Inflammatory macrophage treated with lipopolysaccharide for 4 hours (primary cell): ENCODE measurements at places on chromosomes 1 and 21.

DNA sequence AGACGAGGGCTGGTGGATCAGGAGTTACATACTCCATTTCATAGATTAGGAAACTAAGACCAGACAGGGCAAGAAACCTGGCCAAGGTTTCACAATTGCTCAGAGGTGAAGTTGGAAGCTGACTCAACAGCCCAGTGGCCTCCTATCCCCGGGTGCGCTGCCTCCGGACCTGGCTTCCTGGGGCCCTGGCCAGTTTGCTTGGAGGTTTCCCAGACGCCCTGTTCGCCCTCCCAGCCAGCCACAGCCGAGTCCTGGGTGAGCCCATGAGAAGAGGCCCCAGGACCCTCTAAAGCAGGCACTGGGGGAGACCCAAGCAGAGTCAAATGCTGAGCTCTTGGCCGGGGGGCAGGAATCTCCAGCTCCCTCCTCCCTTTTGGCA, 180.1 kb downstream of the ZBTB18 start:
- no peak for DNase-seq

GRCh38 chr21:44487831-44488230, 32.5 kb downstream of the LRRC3 start:
- DNase-seq = peak; percentile 24

GRCh38 chr1:226938903-226939437, 1.1 kb upstream of the COQ8A start:
- peak; percentile 64 for DNase-seq

DNA sequence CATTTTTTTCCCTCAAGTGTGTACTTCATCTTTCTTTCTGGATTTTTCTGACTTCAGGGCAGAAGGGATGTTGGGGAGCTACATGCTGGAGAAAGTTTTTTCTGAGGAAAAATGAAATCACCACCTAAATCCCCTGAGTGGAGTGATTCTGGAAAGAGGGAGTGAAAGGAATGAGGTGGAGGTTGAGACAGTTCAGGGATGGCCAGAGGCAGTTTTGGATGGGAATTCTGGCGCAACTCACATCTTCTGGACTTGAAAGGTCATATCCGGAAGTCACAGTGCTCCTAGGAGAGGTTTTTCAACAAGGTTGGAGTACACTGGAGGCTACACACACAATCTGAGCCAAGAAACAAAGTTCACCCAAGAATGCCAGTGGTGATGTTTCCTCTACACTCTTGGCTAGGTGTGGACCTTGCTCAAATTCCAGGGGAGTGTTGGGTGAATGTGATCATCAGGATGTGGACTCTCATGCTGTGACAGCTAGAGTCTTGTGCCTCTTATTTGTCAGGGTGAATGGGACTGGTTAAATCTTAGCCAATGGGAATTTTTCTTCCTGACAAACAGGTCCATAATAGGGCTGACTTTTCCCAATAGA, 161.5 kb downstream of the HLX start:
- DNase-seq = no peak

DNA sequence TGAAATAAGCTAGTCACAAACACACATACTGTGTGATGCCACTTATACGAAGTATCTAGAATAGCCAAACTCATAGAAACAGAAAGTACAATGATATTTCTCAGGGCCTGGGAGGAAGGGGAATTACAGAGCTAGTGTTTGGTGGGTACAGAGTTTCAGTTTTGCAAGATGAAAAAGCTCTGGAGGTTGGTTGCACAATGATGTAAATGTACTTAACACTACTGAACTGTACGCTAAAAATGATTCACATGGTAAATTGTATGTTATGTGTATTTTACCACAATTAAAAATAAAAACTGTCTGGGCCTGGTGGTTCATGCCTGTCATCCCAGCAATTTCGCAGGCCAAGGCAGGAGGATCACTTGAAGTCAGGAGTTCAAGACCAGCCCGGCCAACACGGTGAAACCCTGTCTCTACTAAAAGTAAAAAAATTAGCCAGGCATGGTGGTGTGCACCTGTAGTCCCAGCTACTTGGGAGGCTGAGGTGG, 15.3 kb upstream of the FHAD1 start:
- DNase-seq = peak; percentile 98

DNA sequence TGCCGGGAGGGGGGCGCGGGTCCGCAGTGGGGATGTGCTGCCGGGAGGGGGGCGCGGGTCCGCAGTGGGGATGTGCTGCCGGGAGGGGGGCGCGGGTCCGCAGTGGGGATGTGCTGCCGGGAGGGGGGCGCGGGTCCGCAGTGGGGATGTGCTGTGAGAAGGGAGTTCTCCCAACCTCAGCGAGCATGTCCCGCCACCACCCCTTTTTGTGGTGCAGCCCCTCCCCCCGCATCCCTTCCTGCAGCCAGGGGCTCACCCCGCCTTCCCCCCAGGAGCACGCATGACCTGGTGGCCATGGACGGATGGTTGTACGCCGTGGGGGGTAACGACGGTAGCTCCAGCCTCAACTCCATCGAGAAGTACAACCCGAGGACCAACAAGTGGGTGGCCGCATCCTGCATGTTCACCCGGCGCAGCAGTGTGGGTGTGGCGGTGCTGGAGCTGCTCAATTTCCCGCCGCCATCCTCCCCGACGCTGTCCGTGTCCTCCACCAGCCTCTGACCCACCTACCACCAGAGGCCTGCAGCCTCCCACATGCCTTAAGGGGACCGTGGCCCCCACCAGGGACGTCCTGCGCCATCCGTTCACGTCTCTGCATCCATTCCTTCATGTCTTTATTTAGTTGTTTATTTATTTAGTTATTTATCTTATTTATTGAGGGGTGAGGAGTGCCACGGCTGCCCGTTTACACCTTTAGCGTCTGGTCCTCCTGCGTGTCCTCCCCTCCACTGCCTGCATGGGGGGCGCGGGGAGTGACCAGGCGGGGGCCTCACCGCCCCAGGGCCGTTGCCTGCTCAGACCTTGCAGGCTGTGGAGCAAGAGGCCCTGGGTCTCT, 1.4 kb upstream of the PLEKHN1 start:
- no peak for DNase-seq

DNA sequence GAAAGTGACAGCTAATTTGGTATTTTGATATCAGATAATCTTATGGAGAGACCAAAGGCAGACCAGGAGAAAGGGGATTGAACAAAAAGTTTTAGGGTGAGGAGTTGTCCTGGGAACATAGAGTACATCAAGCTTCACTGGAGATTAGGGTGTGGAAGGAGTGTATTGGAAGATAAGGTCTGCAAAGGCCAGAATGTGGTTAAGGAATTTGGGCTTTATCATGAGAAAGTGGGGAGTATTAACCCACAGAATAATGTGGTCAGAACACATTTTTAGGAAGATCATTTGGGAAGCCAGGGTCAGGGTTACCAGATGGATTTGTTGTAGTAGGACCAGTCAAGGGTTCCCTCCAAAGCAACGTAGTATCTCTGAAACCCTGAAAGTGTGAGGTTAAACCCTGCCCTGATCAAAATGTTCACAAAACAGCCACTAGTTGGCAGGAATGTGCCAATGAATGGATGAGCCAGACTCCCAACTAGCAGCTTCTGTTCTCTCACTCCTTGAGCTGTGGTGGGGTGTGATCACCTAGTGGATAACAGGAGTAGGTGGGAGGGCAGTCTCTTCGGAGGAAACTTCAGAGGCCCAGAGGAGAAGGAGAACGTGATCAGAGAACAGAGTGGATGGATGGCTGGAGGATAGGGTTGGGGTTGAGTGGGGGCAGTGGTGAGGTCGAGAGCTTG, 35.8 kb downstream of the SLC2A1 start:
- DNase-seq = peak; percentile 70

DNA sequence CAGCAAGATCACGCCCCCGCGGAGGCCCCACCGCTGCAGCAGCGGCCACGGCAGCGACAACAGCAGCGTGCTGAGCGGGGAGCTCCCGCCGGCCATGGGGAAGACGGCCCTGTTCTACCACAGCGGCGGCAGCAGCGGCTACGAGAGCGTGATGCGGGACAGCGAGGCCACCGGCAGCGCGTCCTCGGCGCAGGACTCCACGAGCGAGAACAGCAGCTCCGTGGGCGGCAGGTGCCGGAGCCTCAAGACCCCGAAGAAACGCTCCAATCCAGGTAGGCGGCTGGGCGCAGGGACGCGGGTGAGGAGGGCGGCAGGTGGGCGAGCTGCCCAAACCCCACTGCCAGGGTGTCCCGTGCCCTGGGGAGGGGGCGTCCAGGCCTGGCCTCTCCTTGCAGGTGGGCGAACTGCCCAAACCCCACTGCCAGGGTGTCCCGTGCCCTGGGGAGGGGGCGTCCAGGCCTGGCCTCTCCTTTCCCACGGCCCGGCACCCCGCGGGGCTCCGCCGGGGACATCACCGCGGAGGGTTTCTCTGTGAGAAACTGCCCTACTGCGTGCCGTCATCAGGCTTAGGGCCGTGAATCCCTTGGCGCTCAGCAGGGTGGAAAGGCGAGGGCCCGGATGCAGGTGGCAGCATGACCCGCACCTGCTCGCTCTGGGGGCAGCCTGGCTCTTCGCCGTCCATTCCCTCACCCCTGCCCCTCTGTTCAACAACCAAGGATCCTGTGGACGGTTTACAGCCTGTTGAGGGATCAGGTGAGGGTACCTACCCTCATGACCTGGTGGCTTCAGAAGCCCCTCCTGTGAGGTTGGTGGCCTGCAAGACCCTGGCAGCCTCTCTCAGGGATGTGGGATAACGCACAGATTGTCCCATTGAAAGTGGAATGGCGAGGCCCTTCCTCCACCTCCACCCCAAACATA, 534.0 kb downstream of the KIF26B start:
- DNase-seq = no peak

DNA sequence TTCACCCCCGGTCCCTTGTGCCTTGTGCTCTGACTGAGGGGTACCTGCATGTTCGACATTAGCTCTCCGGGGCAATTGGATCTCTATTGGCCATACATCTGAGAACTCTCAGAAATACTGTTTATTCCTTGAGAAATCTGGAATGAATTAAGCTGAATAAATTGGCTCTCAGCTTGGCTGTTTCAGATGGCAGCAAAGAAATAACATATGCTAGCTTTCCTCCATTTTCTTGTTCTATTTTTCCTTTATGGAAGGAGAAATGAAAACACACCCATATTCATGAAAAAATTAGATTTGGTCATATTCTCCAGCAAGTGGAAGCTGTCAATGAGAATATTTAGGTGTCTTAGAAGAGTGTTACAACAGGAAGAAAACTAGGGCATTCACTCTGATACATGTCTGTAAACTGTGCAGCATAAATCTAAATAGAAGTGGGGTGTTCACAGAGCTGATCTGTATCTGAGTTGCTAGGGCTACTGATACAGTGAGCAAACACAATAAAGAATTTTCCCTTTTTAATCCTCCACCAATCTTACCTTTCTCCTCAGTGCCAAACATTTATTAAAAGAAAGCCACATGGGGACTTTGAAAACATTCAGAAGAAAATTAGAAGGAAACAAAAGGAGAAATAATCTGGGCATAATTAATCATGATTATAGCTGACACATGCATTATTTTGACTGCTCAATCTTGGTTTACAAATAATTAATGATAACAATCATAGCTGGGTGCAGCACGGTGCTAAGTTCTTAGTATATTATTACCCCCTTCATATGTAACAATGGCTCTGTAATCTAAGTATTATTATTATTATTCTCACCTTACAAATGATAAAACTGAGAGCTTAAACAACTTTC, 671.9 kb upstream of the USP24 start:
- DNase-seq = no peak

DNA sequence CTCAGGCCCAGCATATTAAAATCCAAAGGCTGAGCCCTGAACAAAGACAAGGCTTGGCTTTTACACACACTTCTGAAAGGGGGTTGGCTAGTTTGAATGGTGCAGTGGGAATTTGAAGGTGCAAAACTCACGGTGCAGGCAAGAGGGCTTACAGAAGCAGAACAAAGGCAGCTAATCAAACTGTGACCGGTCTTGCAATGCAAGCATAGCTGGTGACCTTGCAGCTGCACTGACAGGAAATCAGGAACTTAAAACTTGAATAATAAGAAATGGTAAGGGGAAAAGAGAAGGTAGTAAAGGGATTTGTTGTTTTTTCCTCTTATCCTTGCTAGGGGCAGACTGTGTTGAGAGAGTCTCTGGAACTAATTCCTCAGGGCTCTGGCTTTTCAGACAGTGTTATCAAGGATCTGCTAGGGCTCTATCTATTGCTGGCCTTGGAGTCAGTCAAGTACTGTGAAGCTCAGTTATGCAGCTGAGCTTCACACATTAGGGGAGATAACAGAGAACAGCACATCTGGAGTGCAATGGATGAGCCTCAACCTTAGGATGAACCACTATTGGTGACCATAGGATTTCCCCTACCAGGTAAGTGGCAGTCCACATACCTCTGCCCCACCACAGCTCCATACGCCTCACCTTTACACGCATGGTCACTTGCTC, 97.6 kb downstream of the PPIAL4G start:
- DNase-seq = peak; percentile 34

- peak; percentile 77 for DNase-seq
Observed at GRCh38 chr1:35447278-35447677, 109.9 kb downstream of the KIAA0319L start.

GRCh38 chr1:32611859-32612188, 38.5 kb downstream of the ZBTB8OS start:
- no peak for DNase-seq

DNA sequence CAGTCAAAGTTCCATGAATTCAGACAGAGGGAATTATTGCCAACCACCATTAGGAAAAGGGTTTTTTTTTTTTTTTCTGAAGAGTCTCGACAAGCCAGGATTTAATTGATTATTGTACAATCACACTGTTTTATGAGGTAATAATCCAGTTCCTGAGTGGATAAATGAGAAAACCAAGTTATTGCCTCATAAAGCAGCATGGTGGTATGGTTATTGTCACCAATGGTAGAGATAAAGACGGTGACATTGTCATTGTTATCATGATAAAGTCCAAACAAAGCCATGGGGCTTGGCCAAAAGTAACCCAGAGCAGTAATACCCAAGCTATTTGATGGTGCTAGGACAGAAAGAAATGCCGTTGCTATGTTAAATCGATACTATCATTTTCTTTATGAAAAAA, 232.8 kb downstream of the USH2A start:
- DNase-seq = no peak

- peak; percentile 67 for DNase-seq
Observed at GRCh38 chr1:41656068-41656467, 171.6 kb upstream of the EDN2 start.

GRCh38 chr21:36605426-36605825, 93.5 kb upstream of the SIM2 start:
- DNase-seq = no peak

DNA sequence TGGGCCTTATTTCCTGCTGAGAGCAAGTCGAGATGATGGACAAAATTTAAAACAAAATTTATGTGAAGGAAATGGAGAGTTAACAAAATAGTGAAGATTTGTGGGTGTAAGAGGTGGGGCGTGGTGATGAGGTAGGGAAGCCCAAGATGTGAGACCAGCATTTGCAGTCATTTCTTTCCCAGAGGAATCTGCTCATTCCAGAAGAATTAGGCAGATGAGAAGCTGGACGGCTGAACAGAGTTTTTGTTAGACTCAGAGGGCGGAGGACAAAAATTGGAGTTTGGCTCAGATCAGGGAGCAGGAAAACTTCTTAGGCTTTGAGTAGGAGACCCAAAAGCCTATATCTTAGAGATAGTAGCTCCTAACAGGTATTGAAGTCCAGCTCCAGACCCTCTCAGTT, 65.3 kb downstream of the CAMTA1 start:
- DNase-seq = no peak
